Large intestine (tissue), 12 donors: ENCODE measurements at places on chromosomes 2 and 18. TPM values are rescaled to one million over a fixed set of nuclear protein-coding genes. Genes with fewer than 3 reads are reported as not detected.

Gene POTEI
- 0.10 TPM for polyA plus RNA-seq

Gene NEB
- 18.5 TPM for polyA plus RNA-seq

Gene IMPA2
- 34.8 TPM for polyA plus RNA-seq

Gene SGPP2
- polyA plus RNA-seq = 6.6 TPM

Gene LAMA1
- polyA plus RNA-seq = 2.3 TPM

Gene HOXD9
- 0.88 TPM for polyA plus RNA-seq

Gene PNPT1
- polyA plus RNA-seq = 25.9 TPM

Gene GPC1
- polyA plus RNA-seq = 16.3 TPM

Gene ABCB11
- polyA plus RNA-seq = 5.3 TPM

Gene ALPI
- 80.6 TPM for polyA plus RNA-seq

Gene ARHGEF33
- 0.87 TPM for polyA plus RNA-seq

Gene INPP5D
- 12.6 TPM for polyA plus RNA-seq

DNA sequence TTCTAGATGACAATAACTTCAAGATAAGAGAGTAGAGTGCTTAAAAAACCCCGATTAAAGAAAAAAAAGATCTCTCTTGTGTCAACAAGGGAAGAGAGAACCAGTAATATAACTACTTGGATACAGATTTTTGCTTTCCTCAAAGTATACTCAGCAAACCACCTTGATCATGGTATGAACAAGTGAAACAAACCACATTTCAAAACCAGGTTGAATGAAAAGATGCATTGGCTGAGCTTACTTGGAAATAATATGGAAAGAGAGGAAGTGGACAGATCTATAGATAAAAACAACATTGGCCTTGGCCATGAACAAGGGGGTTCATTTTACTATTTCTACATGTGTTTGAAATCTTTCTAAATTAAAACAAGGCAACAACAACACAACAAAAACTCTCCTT, 50.1 kb downstream of the ATP8B1 start:
- no peak for DNase-seq

GRCh38 chr2:88903749-88904353, 212.4 kb downstream of the RPIA start:
- DNase-seq = no peak

DNA sequence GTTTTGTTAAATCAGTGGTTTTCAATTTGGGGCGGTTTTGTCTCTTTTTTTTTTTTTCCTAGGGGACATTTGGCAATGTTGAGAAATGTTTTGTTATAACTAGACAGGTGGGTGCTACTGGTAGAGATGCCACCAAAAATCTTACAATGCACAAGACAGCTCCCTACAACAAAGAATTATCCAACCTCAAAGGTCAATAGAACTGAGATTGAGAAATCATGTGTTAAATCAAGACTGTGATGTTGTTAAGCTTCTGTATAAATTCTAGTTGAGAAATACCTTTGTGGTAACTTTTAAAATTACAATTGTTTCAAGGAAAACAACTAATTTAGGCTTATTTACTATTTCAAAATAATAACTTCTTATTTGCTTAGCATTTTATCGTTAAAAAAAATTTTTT, 9.4 kb upstream of the SPOPL start:
- no peak for DNase-seq

GRCh38 chr2:120654381-120655134, 81.1 kb upstream of the GLI2 start:
- DNase-seq = no peak

- DNase-seq = peak; percentile 12
Measured at GRCh38 chr2:202831242-202832220, 40.0 kb downstream of the ICA1L start.

DNA sequence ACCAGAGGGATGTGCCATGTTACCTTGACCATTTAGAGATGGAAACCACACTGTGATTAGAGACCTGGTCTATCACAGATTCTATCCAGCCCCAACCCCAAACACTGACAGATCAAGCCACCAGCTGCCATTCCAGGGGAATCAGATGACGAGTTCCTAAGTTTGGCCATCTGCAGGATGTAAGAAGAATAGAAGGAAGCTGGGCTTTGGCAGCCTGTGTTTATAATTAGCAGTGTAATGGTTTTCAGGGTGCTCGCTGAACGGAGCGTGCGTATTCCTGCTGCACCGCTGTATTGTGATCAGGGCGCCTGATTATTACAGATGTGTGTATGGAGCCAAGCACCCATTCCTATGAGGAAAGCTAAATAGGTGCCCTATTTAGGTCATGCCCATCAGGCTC, 138.1 kb downstream of the LRRC30 start:
- DNase-seq = no peak

DNA sequence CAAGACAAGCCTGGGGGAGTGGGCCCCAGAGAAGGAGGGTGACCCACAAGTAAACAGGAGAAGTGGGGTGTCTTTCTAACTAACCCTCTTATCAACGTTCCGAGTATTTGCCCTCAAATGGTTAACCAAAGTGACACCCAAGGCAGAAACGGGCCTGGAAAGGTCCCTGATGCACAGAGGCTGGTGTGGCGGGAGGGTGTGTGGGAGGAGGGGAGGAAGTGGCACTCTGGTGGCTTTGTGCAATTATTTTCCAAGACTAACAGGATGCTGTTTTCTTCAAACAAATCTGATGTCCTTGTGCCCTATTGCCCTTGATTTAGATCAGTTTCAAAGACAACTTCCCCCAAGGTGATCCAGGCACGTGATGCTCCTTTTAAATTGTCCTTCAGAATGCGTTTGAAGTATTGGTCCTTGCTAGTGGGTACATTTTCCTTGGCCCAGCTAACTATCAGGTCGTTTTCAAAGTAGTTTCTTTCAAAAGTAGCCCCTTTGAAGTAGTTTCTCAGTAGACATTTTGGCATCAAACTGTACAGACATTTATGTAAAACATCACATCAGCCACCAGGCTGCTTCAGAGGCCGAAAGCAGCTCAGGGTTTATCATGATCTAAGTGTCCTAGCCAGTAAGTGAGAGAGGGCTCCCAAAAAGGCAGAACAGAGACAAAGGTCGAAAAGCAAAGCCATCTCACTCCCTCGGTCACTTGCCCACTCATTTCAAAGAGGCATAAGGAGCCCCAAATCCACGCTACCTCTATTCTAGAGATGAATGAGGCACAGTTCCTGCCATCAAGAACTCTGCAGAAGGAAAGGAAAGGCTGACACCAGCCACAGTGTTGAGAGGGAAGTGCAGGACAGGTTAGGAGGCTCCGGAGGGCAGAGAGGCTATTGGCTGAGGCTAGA, 371.1 kb upstream of the ID2 start:
- DNase-seq = no peak

- DNase-seq = no peak
Measured at GRCh38 chr18:78792736-78793135, 186.9 kb upstream of the SALL3 start.

GRCh38 chr2:45823723-45824206, 172.3 kb downstream of the PRKCE start:
- no peak for DNase-seq

- DNase-seq = no peak
Measured at GRCh38 chr2:64635976-64636911, 17.5 kb downstream of the SERTAD2 start.

DNA sequence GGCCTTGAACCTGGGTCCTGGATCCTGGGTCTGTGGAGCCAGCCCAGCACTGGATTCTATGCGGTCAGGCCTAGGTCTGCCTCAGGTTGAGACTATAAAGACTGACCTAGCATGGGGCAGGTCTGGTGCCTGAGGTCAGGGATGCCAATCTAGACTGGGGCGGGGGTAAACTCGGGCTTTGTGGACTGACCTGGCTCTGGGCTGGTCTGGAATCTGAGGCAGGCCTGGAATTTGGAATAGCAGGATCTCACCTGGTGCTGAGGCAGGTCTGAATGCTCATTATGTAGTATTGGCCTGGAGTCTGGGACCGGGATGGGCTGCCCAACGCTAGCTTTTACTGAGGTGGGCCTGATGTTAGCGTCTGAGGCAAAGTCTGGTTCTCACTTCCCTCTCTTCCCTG, 256.0 kb downstream of the KIAA1328 start:
- no peak for DNase-seq

GRCh38 chr2:16640001-16640700, 25.5 kb downstream of the CYRIA start:
- DNase-seq = no peak

GRCh38 chr2:3296182-3296972, 81.2 kb downstream of the EIPR1 start:
- no peak for DNase-seq

- DNase-seq = no peak
Measured at GRCh38 chr2:173998386-173998785, 33.2 kb upstream of the SP3 start.

DNA sequence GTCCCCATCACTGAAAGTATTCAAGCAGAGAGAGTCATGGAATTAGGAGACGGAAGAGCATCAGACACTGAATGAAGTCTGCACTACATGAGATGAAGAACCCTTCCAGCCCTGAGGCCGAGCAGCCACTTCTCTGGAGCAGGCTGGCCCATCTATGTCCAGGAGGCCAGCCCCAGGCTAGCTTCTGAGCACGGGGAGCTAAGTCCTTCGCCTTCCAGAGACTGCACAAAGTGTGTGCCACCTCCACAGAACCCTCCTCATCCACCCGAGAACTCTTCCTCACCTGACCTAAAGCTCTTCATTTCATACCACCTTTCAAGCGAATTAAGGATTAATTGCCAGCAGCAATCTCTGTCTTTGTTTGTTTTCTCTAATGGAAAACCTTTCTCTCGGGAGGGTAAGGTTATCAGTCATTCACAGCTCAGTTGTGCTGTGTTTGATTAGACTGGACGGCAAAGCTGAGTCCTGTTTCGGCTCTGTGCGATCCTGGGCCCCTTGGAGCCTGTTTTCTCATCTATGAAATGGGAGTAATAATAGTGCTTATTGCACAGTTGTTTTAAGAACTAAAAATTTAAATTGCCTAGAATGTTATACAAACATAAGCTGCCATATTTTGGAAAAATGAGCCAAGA, 38.0 kb downstream of the SCTR start:
- DNase-seq = no peak

GRCh38 chr18:30967701-30968100, 74.8 kb downstream of the DSC3 start:
- DNase-seq = peak; percentile 3

DNA sequence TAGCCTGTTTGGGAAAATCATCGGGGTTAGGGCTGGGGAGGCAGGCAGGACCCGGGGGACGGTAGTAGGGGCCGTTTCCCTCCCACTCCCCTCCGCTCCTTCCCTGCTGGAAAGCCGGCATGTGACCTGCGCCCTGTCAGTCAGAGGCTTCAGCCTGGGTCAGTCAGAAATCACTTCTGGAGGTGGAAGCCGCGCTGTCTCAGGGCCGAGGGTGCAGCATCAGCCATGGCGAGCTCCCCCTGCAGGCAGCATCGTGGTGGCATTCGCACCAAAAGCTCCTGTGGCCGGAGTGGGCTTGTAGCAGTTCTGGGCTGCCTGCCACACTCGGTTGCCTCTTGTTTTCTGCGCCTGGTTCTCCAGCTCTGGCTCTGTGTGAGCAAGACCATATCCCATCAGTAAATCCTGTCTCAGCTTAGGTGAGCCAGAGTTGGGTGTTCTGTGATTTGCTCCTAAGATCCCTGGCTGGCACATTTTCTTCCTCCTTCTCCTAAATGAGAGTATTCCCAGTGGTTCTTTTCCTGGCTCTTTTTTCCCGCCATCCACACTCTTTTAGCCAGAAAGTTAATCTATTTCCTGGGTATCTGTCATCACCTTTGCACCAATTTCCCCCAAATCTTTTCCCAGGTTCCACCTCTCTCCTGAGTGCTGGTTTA, 123.9 kb upstream of the CD302 start:
- peak; percentile 66 for DNase-seq

DNA sequence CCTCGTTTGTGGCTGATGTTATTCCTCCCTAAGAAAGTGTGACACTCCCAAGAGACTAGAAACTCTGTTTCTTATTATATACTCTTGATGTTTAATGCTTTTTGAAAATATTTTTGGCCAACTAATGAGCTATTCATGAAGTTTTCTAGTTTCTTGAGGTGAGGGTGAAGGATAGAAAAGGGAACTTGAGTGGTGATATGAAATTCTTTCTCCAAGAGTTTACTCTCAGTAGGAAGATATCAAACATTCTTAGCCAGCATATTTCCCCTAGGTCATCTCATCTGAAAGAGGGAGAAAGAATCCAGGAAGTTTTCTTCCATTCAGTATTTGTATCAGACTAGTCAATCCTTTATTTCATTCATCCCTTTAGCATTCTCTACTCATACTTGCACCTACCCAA, 95.7 kb downstream of the MAP3K20 start:
- DNase-seq = no peak

DNA sequence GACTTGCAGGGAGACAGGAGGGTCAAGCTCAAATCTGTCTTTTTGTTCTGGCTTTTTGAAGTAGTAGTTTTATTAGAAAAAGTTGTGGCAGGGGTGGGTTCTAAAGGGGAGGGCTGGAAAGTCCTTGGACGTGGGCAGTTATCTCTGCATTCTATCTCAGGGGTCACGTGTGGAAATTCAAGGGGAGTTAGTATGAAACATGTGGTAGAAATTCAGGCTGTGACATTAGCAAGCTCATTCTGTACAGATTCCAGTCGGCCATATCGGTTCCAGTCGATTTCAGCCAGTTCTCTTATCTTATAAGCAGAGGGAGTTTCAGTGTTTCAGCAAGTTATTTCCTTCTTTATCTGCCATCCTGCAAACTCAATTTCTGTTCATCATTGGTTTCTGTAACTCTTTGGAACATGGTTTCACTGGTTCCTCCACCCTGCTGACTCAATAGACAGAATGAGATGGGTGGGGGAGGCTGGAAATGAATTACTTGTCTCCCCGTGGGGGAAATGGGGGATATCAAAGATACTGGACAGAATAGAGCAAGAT, 53.0 kb downstream of the RAB27B start:
- DNase-seq = no peak

DNA sequence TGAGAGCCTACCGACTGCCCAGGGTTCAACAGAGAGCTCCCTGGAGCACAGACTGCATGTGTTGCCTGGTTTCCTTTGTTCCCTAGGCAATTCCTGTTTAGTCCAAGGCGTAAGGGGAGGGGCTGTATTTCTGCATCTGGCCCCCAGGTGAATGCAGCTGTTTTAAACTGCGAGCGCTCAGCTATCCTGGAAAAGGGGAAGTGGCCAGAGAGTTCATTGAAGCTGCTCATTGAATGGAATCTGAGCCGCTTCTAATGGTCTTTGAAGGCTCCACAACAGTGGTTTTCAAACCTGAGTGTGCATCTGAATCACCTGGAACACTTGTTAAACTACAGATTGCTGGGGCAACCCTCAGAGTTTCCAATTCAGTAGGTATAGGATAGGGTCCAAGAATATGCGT, 18.1 kb downstream of the MAPK4 start:
- DNase-seq = no peak

GRCh38 chr2:143344780-143345179, 215.6 kb downstream of the ARHGAP15 start:
- no peak for DNase-seq

- DNase-seq = peak; percentile 66
Measured at GRCh38 chr2:46298522-46299353, 1.5 kb downstream of the EPAS1 start.

DNA sequence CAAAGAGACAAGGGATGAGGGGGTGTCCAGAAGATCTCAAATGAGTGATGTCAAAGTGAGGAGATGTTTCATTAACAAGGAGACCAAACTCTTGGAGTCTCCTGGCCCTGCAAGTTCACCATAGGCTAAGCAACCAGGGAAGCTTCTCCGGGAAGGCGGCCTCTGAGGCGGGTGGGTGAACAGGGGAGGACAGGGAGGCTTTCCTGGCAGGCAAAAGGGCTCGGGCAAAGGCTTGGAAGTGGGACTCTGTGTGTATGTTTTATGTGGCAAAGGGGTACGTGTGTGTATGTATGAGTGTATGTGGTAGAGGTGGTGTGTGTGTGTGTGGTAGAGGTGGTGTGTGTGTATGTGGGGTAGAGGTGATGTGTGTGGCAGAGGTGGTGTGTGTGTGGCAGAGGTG, 163.9 kb downstream of the DYSF start:
- DNase-seq = no peak
